ENCODE measurements at places on chromosomes 5 and 9.
A peak's percentile ranks its signal among the peaks of the same experiment; 100 is the strongest.

DNA sequence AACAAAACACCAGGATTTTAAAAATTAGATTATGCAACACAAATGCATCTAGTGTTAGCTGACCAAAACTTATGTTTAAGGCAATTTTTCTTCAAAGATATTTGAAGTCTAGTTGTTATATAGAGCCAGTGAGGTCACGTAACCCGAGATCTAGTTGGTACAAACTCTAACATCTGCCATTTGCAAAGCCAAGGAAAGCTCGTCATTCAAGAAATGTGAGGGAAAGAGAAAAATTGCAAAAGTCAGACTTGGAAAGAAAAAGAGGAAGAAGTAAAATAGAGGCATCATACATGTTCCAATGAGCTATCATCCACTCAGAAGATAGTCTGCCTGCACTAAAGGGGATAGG, 293.4 kb upstream of the PUM3 start:
- no peak for DNase-seq

DNA sequence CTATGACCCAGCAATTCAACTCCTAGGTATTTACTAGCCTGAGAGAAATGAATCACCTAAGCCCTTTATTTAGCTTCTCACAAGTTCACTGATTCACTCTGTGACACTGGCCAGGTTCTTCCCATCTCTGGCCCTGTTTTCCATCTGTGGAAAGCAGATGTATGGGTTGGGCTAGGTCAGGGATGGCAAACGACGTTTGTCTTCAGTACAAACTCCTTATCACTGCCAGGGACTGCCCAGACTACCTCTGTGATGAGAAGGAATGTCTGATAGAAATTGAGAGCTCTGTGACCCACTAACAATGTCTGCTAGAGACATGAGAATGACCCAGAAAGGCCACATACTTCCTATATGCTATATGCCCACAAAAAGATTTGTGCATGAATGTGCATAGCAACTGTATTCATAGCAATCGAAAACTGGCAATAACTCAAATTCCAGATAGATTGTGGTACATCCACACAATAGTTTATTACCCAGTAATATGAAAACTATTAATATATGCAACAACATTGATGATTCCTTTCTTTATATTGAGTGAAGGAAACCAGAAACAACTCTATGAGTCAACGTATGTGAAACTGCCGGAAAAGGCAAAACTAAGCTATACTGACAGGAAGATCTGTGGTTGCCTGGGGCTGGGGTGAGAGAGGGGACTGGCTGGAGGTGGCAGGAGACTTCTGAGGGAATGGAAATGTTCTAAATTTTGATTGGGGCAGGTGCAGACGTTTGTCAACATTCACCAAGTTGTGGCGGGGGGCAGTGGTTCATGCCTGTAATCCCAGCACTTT, 32.0 kb upstream of the ADAM19 start:
- DNase-seq = peak; percentile 54

DNA sequence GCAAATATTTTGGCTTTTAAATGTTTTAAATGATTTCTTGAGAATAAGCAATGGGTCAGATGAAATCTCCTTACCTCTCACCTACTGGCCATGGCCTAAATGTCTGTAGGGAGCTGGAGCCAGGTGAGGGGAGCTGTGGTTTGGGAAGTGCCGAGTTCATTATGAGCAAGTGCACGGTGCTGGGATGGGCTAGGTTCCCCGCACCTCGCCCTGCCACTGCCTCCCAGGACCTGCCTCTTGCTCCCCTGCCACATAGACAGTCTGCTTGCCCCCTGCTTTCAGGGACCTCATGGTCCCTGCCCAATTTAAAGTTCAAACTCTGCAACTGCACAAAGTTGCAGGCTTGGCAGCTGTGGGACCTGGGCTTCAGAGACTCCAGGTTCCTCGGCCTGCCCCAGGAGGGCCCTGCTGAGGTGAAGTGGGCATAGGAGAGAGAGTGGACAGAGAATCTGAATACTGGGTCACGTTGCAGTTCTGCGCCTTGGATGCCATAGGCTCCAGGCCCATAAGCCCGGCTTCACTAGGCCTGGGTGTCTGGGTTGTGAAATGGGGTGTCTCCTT, 5.4 kb downstream of the OR13J1 start:
- DNase-seq = no peak

DNA sequence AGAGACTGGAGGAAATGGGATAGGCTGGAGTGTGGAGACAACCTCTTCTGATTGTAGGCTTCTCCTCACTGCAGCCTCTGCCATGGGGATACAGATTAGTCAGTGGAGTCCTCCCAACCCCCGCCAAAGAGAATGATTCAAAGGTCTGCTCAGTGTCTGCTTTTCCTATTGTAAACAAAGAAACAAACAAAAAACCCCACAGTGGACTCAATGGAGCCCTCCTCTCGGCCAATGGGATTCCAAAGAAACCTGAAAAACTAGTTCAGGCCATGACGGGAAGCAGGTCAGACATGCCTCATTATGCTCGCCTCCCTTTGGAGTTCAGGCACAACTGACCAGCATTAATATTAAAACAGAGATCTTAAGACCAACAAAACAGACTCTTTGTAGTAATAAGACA, 85.8 kb downstream of the SEC61B start:
- no peak for DNase-seq

DNA sequence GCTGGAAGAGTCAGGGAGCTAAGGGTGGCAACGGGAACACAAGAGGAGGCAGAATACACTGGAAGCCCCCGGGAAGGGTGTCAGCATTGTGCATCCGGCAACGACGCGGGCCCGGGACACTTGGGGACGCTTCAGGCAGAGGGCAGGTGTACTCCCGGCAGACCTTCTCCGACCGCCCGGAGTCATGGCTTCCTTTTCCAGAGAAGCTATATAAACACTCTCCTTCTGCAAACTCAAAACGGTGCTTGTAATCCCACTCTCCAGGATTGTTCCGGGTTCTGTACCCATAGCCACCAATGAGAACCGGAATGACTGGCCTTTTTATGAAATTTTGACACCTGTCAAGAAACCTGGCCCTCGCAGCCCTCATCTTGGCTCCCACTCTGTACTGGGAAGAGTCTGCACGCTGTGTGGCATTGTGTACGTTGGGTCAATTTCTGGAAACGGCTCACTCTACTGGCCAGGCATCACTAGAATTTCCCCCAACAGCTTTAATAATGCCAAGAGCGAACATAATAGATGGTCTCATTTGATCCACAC, 462 bp upstream of the MCC start:
- DNase-seq = no peak

GRCh38 chr9:97636903-97637302, 3.3 kb downstream of the NCBP1 start:
- no peak for DNase-seq

DNA sequence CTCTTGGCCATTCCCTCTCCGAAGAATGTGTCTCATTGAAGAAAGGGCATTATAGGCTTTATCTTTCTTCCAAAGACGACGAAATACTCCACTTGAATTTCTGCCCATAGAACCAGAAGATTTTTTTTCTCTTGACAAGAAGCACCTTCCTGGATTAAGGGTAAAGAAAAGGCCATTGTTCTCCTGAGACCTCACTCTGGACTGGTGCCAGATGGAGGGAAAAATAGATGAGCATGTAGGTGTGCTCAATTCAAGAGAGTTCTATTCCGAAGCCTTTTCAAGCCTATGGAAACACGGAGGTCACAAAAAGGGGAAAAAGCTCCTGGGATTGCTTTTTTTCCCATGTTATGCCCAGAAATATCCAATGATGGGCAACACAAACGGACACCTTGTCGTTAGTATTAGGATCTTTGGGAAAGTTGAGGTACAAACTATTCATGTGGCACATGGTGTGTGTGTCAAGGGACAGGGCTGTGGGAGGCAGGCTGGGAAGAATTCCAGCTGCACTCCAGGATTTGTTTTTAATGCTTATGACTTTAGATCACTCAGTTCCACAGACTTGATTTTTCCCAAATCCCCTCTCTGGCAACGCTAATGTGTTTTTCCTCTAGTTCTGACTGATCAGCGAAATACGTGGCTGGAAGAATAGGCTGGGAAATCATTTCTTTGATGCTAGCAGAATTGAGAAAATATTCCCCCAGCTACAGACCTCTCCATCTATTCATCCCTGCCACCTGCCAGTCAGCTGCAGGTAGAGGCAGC, 89.9 kb downstream of the SIL1 start:
- peak; percentile 31 for DNase-seq

DNA sequence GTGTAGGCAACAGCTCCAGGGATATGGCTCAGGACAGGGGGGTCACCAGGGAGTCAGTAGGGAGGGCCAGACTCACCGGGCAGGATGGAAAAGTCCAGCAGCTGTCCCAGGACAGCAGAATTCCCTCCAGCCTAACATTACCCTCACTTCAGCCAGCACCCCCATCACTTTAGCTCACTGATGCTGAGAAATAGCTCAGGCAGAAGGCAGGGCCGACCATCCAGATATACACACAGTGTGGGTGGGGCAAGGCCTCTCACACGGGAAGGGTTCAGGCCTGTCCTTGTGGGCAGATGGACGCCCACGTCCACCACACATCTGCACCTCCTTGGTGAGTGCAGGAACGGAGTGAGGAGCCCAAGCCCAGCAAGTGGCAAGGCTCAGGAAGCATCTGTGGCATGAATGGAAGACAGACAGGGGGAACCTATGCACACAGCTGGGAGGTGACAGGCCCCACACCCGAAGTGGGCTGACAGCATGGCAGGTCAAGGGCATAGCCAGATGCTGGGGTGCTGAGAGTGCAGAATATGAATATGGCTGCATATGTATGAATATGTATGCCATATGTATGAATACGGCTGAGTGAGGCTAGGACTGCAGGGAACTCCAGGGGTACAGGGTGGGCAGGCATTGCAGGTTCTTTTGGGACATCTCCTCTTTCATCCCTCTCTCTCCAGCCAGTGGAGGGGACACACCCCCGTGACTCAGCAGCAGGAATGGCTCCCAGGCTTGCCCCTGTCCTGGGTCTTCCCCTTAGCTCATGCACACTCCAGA, 17.0 kb downstream of the BICD2 start:
- no peak for DNase-seq

- DNase-seq = no peak
Observed at GRCh38 chr5:108083232-108083631, 298.7 kb downstream of the FBXL17 start.

- DNase-seq = peak; percentile 79
Observed at GRCh38 chr9:133144142-133144903, 19.4 kb downstream of the GBGT1 start.

DNA sequence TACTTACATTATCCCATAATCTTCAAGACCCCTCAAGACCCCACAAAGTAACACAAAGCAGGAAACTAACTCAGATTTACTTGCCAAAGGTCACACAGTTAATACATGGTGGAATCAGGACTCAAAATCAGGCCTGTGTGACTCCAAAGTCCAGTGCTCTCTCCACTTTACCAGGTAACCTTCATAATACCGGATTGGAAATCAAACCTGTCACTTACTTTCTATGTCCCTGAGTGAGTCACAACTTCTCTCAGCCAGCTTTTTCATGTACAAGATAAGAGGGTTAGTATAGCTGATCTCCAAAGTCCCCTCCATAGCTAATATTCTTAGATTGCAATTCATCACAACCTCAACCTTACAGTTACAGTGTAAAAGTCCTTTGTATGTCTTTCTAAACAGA, 17.1 kb downstream of the STRBP start:
- DNase-seq = no peak

DNA sequence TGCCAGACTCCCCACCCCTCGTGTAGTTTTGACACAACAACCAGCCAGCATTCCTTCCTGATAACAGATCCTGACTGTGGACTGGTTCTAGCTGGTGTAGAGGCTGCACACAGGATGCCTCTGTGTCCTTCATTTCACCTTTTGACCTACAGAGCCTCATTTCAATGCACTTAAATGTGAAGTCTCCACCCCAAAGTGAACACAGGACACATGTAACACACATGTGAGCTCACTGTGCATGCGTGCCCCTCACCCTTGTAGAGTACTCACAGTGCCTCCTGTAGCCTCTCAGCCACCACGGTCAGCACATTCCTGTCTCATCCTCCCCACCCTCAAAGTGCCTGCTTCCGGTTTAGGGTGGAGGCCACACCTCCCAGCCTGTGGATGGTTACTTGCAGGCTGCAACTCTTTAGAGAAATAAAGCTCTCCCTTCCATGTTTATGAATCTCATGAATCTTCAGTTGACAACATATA, 11.6 kb upstream of the NKD2 start:
- DNase-seq = no peak

GRCh38 chr9:34996905-34997279, 7.3 kb downstream of the DNAJB5 start:
- no peak for DNase-seq

DNA sequence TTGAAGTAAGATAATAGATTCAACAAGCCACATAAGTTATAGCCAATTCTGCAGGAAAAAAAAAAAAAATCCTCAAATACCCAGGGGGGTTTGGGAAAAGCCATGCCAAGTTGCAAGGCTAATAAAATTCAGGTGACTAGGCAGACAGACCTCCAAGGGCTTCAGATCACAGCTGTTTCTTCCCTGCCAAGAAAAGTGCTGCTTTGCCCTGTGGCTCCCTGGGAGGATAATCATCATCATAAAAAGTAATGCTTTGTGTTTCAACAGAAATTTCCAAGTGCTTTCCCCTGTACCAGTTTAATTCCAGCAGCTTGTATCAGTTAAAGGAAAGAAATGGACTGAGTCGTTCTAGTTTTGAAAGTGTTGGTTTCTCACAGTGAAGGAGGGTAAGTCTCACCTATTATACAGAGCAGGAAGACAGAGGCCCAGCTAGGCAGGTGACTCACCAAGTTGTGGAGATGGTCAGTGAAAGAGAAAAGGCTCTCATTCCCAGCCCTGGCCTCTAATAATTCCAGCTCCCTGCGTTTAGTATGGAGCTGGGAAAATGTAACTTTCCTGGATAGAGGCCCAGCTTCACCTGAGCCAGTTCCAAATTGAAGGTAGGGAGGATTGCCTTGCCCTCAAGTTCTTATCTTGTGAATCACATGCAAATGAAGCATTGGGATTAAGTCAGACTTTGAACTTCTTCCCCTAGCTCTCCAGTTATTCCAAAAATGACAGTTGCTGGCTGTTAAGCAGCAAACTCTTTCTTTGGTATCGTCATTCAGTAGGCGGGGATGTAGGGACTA, 263.4 kb downstream of the GRIA1 start:
- DNase-seq = no peak

GRCh38 chr9:73133921-73134407, 17.7 kb upstream of the ANXA1 start:
- DNase-seq = peak; percentile 56

GRCh38 chr9:438066-438465, 223.4 kb downstream of the DOCK8 start:
- no peak for DNase-seq

DNA sequence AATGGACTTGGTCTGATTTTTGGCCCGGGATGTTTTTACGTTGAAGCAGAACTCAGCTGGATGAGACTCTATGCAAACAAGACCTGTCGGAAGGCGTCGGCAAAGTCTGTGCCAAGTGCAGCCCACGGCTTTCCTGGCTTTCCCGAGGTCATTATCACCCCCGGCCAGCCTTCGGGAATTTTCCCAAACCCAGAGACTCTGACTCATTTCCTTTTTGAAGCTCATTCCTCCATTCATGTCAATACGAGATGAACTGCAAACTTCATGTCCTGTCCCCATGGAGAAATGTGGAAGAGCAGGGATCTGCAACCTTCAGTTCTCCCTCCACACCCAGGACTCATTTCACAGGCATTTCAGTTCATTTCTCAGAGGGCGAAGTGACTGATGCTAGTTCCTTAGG, 95.3 kb downstream of the IRX2 start:
- DNase-seq = no peak

GRCh38 chr5:172088801-172089200, 82.4 kb upstream of the FBXW11 start:
- no peak for DNase-seq

- DNase-seq = no peak
Observed at GRCh38 chr5:2178071-2178477, 295.3 kb upstream of the IRX4 start.

GRCh38 chr9:7053903-7054302, 296.1 kb downstream of the KDM4C start:
- DNase-seq = no peak
